ENCODE measurements at places on chromosomes 16 and 17.

DNA sequence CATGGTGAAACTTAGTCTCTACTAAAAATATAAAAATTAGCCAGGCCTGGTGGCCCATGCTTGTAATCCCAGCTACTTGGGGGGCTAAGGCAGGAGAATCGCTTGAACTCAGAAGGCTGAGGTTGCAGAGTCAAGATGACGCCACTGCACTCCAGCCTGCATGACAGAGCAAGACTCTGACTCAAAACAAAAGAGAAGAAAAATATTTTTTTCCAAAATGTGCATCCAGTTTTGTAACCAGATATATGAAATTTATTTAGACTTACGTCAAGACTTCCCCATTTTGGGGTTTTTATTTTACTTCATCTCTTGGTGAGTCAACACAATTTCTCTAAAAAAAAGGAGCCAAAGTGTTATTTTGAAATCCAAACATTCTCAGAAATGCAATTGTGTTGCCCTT is 5.5 kb upstream of the TM4SF5 start:
- no peaks in the 10 kb centered on the region for H3K36me3 ChIP-seq
- H3K27me3 ChIP-seq: peaks cover 23% of the 10 kb centered on the region
- DNase-seq: no peak
- no peak overlapping the region for H3K27ac ChIP-seq
- H3K4me1 ChIP-seq: peaks cover 4% of the 10 kb centered on the region
- no peak overlapping the region for H3K4me3 ChIP-seq

DNA sequence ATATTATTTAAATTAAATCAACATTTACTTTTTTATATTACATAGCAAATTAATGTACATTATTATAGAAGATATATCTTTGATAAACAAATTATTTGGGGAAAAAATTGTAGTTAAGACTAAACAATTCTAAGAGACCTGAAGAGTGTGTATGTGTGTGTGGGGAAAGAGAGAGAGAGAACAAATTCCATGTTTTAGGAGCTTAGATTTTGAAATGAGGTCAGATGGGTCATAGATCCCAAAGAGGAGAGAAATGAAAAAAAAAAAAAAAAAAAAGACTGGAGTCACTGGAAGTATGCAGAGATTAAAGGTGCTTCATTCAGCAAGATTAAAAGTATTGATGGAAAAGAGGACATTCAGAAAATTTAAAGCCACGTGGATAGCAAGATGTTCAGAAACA is 206.8 kb downstream of the CNTNAP4 start:
- H3K36me3 ChIP-seq: no peaks in the 10 kb centered on the region
- H3K27me3 ChIP-seq: no peaks in the 10 kb centered on the region
- no peaks in the 10 kb centered on the region for H3K4me1 ChIP-seq
- no peak overlapping the region for H3K4me3 ChIP-seq

DNA sequence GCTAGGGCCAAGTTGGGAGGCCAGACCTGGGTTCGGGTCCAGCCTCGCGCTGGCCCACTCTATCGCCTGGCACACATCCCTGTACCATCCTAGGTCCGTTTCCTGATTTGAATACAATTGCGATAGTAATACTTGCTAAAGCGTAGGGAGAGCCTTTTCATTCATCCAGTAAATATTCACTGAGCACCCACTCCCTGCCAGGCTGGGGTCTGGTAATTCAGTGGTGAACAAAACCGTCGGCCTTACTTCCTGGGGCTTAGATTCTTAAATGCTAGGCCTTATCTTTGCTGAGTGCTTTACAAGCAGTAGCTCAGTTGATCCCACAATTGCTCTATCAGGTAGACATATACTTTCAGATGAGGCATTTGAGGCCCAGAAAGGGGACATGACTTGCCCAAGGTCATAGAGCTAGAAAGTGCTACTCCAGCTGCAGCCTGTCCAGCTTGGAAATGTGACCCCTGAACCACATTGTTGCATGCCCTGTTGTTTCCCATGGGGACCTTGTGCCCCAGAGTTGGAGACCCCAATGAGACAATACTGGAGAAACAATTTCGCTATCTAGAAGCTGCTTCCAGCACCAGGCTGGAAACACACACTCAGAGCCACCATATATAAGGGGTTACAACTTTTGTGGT is 691 bp downstream of the USB1 start:
- H3K4me3 ChIP-seq: peak overlapping the region; percentile 95
- no peaks in the 10 kb centered on the region for H3K27me3 ChIP-seq
- peaks cover 42% of the 10 kb centered on the region for H3K4me1 ChIP-seq
- H3K27ac ChIP-seq: peak overlapping the region; percentile 50

DNA sequence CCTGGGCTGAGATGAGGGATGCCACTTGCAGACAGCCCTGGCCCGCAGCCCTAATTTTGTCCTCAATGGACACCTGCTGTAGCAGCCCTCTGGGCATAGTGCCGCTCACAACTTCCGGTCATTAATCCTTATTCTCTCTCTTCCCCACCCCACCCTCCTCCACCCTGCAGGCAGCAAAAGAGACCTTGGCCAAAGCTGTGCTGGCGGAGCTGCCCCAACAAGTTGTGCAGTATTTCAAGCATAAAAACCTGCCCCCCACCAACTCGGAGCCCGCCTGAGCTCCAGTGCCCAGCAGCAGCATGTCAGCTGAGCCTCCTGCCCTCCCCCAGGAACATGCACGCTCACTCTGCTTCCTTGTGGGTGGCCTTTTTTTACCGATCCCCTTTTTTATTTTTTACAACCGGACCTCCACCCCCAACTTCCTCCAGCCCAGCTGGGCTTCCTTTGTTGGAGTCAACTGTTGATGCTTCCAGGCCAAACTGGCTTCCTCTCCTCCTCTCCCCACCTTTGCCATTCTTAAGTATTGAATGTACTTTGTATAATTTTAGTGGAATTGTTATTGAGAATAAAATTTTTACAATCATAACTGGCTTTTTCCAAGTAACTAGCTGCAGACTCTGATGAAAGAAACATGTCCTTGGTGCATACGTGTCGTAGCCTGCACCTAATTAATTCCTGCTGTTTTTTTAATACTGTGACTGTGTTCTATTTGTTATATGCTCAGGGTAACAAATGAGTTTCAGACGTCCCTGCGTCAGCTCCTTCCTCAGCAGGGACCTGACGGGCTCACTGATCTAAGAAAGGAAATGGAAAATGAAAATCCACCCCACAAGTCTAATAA is 38.2 kb downstream of the PSME3IP1 start:
- no peak for DNase-seq
- H3K4me1 ChIP-seq: peaks cover 19% of the 10 kb centered on the region
- peak overlapping the region; percentile 1 for H3K27ac ChIP-seq
- no peak overlapping the region for H3K4me3 ChIP-seq
- peaks cover 4% of the 10 kb centered on the region for H3K36me3 ChIP-seq
- no peaks in the 10 kb centered on the region for H3K27me3 ChIP-seq

DNA sequence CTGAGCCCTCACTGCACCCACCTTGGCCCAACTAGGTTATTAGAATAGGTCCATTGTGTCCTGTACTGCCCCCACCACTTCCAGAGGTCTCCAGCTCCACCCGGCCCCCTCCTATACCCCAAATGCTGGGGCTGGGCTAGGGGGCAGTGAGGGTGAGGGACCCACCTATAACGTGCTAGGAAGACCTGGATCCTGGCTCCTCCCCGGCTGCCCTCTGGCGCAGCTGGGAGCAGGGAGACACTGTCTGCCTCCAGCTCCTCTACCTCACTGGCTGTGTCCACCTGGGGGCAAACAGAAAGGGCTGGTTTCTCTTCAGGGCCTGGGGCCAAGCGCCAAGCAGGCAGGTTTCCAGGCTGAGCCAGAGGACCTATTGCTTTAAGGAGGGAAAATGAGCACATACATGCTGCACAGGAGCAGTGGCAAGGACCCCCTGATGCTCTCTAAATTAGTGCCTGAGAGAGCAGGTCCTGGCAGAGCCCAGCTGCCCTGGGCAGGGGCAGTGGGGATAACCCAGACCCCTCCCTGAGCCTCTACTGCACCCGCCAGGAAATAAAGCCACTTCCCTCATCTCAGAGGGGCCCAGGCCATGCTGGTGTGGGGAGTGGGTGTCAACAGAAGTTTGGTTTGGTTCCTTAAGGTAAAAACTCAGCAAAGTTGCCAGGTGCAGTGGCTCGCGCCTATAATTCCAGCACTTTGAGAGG is 12.2 kb downstream of the TSPOAP1 start:
- no peaks in the 10 kb centered on the region for H3K27me3 ChIP-seq
- DNase-seq: peak; percentile 24
- H3K27ac ChIP-seq: no peak overlapping the region
- no peak overlapping the region for H3K4me3 ChIP-seq

GRCh38 chr16:68403704-68404103 is 44.6 kb downstream of the SMPD3 start:
- DNase-seq: no peak
- H3K4me1 ChIP-seq: peaks cover 17% of the 10 kb centered on the region
- no peak overlapping the region for H3K4me3 ChIP-seq
- H3K27me3 ChIP-seq: peaks cover 17% of the 10 kb centered on the region

DNA sequence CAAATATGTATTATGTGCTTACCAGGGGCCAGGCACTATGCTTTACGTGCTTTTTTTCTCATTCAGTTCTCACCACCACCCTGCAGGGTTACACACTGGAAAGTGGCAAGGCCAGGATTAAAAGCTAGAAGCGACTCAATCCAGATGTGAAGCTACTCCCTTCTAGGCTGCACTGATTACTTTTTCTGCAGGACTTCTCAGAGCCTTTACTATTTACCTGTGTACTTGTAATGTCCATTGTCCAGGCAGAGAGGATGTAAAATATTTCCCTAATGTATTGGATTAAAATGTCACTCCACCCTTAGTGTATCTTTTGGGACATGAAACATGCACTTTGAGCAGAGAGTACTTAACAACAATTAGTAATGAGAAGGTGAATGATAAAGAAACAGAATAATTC is 287.5 kb upstream of the EEF2KMT start:
- no peaks in the 10 kb centered on the region for H3K27me3 ChIP-seq
- H3K4me3 ChIP-seq: no peak overlapping the region
- no peaks in the 10 kb centered on the region for H3K36me3 ChIP-seq
- H3K27ac ChIP-seq: no peak overlapping the region
- DNase-seq: no peak

GRCh38 chr17:55177159-55177854 is 87.5 kb upstream of the HLF start:
- no peak overlapping the region for H3K27ac ChIP-seq
- H3K36me3 ChIP-seq: peaks cover 3% of the 10 kb centered on the region
- DNase-seq: no peak
- H3K27me3 ChIP-seq: no peaks in the 10 kb centered on the region
- peaks cover 3% of the 10 kb centered on the region for H3K4me1 ChIP-seq

DNA sequence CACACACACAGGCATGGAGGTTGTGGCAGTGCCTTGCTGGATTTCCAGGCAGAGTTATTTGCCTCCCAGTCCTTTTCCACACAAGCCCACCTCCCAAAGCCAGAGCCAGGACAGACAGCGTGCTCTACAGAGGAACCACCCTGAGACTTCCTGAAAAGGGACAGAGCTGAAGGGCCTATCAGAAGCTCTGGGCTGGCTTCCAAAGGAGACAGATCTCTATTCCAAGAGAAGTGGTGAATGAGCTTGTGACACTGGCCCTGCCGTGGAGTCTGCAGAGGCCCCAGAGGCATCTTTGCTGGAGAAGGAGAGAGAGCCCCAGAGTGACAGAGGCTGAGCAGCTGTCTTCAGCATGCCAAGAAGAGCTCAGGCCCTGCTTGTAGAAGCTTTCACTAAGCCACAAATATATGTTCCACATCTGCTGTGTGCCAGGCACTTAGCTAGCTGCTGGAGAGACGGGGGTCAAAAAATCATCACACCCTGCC is 8.3 kb upstream of the LPCAT2 start:
- no peak overlapping the region for H3K27ac ChIP-seq
- no peak for DNase-seq
- peaks cover 16% of the 10 kb centered on the region for H3K4me1 ChIP-seq
- H3K4me3 ChIP-seq: no peak overlapping the region

DNA sequence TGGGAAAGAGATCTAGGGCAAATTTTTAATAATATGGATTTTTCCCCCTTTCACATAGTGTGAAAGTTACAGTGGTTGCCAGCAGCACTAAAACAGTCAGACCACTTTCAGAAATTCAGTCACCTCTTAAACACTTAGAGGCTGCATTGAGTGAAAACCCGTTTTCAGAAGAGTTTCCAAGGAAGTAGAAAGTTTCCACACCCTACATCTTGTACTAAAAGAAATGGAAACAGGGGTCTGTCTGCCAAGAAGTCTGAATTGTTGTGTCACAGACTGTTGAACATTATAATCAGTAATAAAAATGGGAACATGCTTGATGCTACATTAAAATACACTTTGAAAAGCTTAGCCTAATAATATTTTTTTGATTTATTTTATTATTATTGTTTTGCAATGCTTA is 278.9 kb upstream of the KCNJ16 start:
- H3K27ac ChIP-seq: no peak overlapping the region
- H3K4me1 ChIP-seq: no peaks in the 10 kb centered on the region
- H3K4me3 ChIP-seq: no peak overlapping the region
- H3K36me3 ChIP-seq: no peaks in the 10 kb centered on the region
- no peak for DNase-seq

GRCh38 chr16:69618307-69618706 is 52.5 kb downstream of the NFAT5 start:
- DNase-seq: no peak
- peaks cover 18% of the 10 kb centered on the region for H3K4me1 ChIP-seq
- H3K4me3 ChIP-seq: no peak overlapping the region
- no peaks in the 10 kb centered on the region for H3K27me3 ChIP-seq
- no peak overlapping the region for H3K27ac ChIP-seq
- H3K36me3 ChIP-seq: peaks cover 13% of the 10 kb centered on the region

GRCh38 chr17:5203178-5203907 is 11.7 kb upstream of the ZNF594 start:
- no peak overlapping the region for H3K4me3 ChIP-seq
- no peaks in the 10 kb centered on the region for H3K27me3 ChIP-seq

DNA sequence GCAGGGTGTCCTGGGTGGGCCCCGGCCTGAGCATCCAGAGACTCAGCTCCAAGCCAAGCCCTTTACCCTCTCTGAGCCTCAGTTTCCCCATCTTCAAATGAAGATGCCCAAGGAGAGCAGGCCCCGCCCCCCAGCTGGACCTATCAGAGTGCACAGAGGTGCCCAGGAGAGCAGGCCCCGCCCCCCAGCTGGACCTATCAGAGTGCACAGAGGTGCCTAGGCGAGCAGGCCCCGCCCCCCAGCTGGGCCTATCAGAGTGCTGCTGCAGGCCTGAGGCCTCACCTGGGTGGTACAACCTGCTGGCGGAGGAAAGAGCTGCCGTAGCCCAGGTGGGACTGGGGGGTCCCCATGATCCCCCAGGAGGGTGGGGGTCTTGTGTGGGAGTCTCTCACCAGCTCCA is 3.4 kb upstream of the SSTR5 start:
- H3K4me3 ChIP-seq: no peak overlapping the region
- peaks cover 4% of the 10 kb centered on the region for H3K4me1 ChIP-seq
- H3K27ac ChIP-seq: no peak overlapping the region
- no peaks in the 10 kb centered on the region for H3K36me3 ChIP-seq

Data from activated naive CD8-positive, alpha-beta T cell treated with anti-CD3 and anti-CD28 coated beads, Interleukin-2, amount 10 ng/mL, durations not matched to agents 7 days and 5 days (primary cell).